ENCODE measurements at places on chromosomes 4 and X. TPM values are rescaled to one million over a fixed set of nuclear protein-coding genes. Genes with fewer than 3 reads are reported as not detected.

Gene MAOB
- total RNA-seq: not detected

Gene USP27X
- total RNA-seq: 3.6 TPM

Gene ARHGAP4
- total RNA-seq: 0.97 TPM

Gene MUC7
- total RNA-seq: not detected

Gene RAI2
- not detected for total RNA-seq

Gene ATOH1
- total RNA-seq: not detected

Gene GLUD2
- 0.92 TPM for total RNA-seq

Gene CT45A5
- not detected for total RNA-seq

Gene BCAP31
- total RNA-seq: 184 TPM

Measured in smooth muscle cell of the umbilical artery (primary cell).